ENCODE measurements at places on chromosomes 11 and 22. TPM values are rescaled to one million over a fixed set of nuclear protein-coding genes. Genes with fewer than 3 reads are reported as not detected.

Gene LRP4
- 11.0 TPM for polyA plus RNA-seq

Gene NTM
- 12.9 TPM for polyA plus RNA-seq

Gene MEI1
- 0.38 TPM for polyA plus RNA-seq

Gene UPK3A
- polyA plus RNA-seq: 2.4 TPM

Gene DLG2
- polyA plus RNA-seq: 2.2 TPM

Gene TMPRSS4
- 0.13 TPM for polyA plus RNA-seq

Gene IFITM1
- polyA plus RNA-seq: 1,464 TPM

Gene ANKK1
- polyA plus RNA-seq: 0.38 TPM

Gene CRYBB2
- polyA plus RNA-seq: 0.31 TPM

Gene PTPN5
- 18.9 TPM for polyA plus RNA-seq

Gene SLC22A6
- polyA plus RNA-seq: not detected

Gene SHISAL1
- 3.7 TPM for polyA plus RNA-seq

Gene GVQW3
- polyA plus RNA-seq: 5.9 TPM

Gene GPR83
- 0.30 TPM for polyA plus RNA-seq

Gene MMP1
- polyA plus RNA-seq: not detected

Gene GAS2
- polyA plus RNA-seq: 0.71 TPM

Gene SCO2
- polyA plus RNA-seq: 2.5 TPM

Gene CABP7
- polyA plus RNA-seq: 1.0 TPM

Gene ADORA2A
- polyA plus RNA-seq: 20.3 TPM

Gene AKIP1
- polyA plus RNA-seq: 29.6 TPM

Gene DHCR7
- 196 TPM for polyA plus RNA-seq

Gene POU2AF3
- 5.7 TPM for polyA plus RNA-seq

Gene SLC6A5
- not detected for polyA plus RNA-seq

Gene FAM181B
- 0.21 TPM for polyA plus RNA-seq

Gene ACRV1
- polyA plus RNA-seq: not detected

Gene H19
- polyA plus RNA-seq: 10.0 TPM

Gene FAM118A
- polyA plus RNA-seq: 13.9 TPM

Gene FGF3
- 0.19 TPM for polyA plus RNA-seq

Gene OMP
- polyA plus RNA-seq: not detected

Gene MUC5B
- polyA plus RNA-seq: 0.03 TPM

Gene MRPL11
- polyA plus RNA-seq: 105 TPM

Gene RCE1
- polyA plus RNA-seq: 84.8 TPM

Gene LRRC56
- 1.6 TPM for polyA plus RNA-seq

Gene PIK3C2A
- 20.1 TPM for polyA plus RNA-seq
